ENCODE measurements at places on chromosomes 6 and 20.

DNA sequence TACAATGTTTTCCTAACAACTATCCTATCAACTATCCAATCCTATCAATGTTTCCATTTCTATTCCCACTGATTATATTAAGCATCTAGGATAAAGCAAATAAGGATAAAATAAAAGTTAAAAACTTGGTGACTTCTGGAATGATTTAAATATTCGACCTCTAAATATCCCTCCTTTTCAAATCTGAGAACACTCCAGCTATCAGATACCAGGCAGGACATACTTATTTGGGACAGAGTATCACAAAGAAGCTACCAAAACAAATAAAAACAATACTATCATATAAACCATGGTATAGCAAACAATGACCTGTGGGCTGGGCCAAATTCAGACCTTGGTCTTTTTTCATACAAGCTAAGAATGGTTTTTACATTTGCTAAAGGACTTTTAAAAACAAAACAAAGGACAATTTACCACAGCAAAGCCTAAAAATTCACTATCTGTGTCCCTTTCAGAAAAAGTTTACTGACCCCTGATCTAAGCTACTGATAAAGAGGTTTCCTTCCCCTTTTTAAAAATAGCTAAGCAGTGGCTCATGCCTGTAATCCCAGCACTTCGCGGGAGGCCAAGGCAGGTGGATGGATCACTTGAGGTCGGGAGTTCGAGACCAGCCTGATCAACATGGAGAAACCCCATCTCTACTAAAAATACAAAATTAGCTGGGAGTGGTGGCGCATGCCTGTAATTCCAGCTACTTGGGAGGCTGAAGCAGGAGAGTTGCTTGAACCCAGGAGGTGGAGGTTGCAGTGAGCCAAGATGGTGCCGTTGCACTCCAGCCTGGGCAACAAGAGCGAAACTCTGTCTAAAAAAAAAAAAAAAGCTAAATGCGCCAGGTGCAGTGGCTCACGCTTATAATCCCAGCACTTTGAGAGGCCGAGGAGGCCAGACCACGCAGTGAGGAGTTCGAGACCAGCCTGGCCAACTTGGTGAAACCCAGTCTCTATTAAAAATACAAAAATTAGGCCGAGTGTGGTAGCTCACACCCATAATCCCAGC lies 6.0 kb downstream of the NUP153 start:
- peak; percentile 34 for DNase-seq

GRCh38 chr6:158323561-158323958 lies 11.3 kb downstream of the TULP4 start:
- no peak for DNase-seq

DNA sequence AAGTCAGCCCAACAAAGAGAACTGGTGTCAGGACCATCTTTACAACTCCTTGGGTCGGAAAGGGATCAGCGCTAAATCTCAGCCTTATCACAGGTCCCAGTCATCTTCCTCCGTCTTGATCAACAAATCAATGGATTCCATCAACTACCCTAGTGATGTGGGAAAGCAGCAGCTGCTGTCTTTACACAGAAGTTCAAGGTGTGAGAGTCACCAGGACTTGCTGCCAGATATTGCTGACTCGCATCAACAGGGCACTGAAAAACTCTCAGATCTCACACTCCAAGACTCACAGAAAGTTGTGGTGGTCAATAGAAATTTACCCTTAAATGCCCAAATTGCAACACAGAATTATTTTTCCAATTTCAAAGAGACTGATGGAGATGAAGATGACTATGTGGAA lies 25.3 kb upstream of the MTHFD1L start:
- DNase-seq: no peak

- no peak for DNase-seq
These were observed 360.6 kb upstream of the MAP3K7 start for GRCh38 chr6:90947184-90948064.

DNA sequence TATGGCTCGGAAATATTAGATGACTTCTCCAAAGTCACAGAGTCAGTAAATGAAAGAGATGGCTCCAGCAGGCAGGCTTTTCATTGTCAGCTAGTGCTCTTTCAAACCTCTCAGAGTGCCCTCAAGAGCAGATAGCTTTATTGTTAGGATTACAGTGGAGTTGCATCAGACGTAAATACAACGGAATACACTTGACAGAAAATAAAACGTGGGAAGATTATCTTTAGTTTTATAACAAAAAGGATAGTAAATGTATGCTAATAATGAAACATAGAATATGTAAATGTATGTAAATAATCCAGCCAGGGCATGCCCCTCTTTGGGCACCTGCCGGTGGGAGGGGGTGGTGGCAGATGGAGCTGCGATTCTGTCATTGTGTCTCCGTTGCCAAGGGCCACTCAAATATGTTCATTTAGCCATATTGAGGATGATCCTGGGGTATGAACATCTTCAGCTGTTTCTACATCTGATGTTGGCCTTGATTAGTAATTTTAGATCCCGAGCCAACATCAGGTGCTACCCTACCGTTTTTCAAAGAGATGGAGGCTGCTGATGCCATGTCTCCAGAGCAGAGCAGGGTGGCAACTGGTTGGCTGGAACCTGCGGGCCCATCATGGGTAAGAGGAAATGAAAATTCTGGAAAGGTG lies 358.3 kb upstream of the SULF2 start:
- no peak for DNase-seq
